ENCODE measurements at places on chromosomes 6 and 20.

- DNase-seq, result peak; percentile 83
Observed at GRCh38 chr20:23637282-23638221, at the start of gene CST3. Gene CST3, minus strand, starts transcription at chr20:23637955. Its CDS starts 93 bp downstream, at chr20:23637862.

- DNase-seq, result no peak
Observed at GRCh38 chr6:66344796-66345195, 637.8 kb upstream of the EYS start.

GRCh38 chr6:125233202-125233601 is 68.6 kb downstream of the HDDC2 start:
- no peak for DNase-seq

DNA sequence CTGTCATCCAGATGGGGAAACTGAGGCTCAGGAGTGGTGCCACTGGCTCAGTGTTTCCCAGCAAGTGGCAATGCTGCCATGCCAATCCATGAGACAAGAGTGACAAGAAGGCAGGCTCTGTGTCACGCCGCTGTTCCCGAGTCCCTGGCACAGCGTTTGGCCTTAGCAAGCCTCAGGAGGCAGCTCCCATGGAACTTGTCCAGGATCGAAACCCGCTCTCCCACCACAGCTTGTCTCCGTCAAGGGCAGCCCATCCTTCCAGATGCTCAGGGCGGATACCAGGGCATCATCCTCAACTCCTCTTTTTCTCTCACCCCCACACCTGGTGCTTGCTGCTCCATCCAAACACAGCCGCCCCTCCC is 110.6 kb upstream of the PTPN1 start:
- DNase-seq, result no peak

DNA sequence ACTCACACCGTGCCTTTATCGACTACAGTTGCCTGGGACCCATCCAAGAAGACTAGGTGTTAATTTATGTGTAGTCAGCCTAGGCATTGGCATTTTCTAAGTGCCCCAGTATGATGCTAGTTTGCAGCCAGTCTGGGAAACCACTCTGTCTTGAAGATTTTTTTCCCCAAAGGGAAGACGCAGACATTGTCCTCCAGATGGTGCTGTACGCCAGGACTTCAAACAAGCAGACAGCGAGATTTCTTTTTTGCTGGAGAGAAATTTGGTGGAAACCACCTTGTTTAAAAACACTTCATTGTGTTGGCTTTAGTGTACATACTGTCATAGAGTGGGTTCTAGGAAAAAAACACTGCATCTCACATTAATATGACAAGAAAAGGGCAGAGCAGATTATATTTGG is 30.0 kb downstream of the ALDH5A1 start:
- peak; percentile 48 for DNase-seq

DNA sequence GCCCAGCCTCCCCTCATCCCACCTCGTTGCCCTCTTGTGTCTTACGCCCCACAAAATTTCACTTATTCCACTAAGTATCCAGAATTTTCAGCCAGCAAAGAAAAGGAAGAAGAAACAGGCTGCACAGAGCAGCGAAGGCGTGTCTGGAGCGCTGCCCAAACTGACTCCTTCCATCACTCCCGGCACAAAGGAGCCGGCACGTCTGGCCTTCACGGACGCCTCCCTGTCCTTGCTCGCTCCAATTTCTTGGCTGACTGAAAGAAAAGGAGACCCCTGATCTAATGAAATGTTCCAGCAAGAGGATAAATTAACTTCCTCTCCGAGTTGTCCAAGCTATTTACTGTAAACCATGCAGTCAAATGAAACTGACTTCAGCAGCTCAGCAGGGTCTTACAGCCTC is 152.3 kb upstream of the CDH4 start:
- DNase-seq, result no peak

GRCh38 chr6:43966374-43966658 is 160.9 kb downstream of the MRPL14 start:
- no peak for DNase-seq

- DNase-seq, result no peak
Observed at GRCh38 chr6:139550361-139550760, 175.9 kb upstream of the CITED2 start.

GRCh38 chr6:156953127-156953478 is 175.9 kb downstream of the ARID1B start:
- no peak for DNase-seq
